ENCODE measurements at places on chromosomes 3 and 15.

DNA sequence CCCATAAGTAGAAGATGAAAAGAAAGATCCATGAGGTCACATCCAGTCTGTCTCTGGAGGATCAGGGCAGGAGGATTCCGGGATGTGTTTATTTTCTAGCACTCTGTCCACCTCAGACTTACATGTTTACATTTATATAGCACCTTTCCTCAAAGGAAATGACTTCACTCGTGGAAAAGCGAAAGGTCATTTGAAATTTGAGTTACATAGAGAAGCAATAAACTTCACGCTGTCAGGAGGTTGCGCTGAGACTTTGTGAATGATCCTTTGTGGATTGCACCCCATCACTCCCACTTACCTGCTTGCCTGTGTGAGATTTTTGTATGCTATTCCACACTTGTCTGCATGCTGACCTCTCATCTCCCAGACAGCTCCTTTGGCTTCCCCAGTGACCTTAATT, 540.5 kb downstream of the AGBL1 start:
- no peak for DNase-seq

DNA sequence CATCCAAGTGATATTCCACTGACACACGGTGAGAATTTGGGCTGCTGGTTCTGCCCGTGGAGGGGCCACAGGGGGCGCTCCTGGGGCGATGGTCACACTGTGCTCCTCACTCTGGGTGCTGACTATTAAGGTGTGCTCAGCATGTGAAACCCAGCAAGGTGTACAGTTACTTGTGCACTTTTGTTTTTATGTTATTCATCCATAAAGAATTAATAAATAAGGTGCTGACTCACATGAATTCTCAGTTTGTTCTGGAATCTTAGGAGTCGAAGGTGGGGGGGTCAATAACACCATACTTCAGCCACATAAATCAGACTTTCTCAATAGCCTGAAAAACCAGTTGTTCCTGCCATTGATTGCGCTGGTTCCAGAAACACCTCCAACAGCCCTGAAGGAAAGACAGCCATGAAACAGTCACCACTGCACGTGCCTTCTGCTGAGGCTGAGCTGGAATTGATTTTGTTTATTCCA, 53.5 kb upstream of the SPATA12 start:
- peak; percentile 72 for DNase-seq

DNA sequence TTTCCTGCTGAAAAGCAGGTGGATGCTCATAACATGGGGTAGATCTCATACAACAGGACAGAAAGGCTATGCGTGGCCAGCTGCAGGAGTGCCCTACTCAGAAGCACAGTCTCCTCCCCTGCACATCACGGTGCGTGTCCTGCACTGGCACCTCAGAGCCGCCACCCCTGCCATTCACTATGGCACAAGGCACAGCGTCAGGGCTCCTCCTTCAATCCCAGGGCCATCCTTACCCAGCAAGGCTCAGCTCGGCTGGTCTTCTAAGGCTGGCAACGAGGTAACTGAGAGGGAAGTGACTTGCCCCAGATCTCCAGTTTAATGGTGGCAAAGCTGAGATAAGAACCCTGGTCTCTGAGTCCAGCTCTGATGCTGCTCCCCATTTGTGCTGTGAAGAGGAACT, 97.1 kb downstream of the CPN2 start:
- DNase-seq, result no peak

DNA sequence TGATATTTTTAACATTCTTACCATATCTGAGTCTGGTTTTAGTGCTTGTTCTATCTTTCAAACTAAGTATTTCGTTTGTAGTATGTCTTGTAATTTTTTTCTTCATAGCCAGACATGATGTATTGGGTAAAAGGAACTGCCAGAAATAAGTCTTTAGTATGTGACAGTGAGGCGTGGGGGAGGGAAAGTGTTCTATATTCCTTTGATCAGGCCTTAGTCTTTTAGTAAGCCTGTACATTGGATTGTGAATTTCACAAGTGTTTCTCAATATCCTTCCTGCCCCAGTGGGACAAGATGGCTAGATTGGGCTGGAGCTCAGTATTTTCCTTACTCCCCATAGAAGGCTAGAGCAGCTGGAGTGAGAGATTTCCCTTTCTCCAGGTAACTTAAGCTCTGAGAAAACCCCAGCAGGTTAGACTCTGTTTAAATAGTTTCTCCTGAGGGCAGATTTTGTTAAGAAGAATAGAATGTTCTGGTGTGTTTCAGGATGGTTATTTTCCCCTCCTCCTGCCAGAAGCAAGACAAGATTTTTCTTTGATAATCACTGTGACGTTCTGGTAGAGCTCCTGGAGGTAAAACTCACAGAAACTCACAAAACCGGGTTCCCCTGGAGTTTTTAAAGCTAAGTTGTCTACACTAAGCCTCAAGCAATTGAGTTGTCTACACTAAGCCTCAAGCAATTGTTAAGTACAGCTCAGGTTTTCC, 140.7 kb upstream of the ARPP21 start:
- DNase-seq, result no peak

- DNase-seq, result no peak
Observed at GRCh38 chr3:127012091-127012490, 29.2 kb downstream of the PLXNA1 start.

DNA sequence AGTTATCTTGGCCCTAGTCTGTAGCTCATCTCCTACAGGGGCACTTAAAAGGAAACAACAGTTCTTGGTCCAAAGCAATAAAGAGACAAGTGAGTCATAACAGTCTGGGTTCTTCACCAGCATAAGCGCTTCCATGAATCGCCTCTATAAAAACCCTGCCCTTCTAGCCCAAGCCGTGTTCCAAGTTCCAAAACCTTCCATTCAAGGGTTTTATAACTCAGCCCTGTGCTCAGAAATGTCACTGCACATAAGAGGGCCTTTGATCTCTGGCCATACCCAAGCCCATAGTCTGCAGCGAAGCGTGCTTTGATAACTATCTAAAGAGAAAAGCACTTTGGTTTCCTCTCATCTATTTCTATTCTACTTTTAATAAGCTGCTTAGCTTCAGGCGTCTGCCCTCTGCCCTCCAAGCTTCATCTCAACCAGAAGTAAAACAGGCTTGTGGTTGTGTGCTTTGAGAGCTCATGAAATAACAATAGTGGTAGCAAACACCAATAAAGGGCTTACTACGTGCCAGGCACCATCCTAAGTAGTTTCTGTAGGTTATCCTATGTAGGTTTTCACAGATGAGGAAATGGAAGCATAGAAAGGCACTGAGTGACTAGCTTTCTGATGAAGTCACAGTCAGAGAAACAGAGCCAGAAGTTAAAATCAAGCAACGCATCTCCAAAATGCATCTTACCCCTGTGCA, 64.0 kb upstream of the AKAP13 start:
- no peak for DNase-seq

DNA sequence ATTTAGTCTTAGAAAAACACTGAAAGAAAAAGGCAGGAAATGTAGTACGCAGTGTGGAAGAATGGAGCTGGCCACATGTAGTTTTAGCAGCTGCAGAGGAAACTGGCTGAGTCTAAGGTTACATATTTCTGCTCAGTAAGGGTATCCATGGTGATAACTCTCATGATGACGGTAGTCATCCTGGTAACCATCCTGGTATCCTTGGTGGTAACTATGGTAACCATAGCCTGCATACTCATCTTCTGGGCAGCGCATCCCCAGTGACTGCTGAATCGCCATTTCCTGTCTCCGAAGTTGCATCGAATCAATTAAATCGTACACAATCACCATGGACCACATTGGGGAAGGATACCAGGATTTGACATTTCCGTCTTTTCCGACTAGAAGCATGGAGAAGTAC, 35.7 kb downstream of the CCDC80 start:
- no peak for DNase-seq

DNA sequence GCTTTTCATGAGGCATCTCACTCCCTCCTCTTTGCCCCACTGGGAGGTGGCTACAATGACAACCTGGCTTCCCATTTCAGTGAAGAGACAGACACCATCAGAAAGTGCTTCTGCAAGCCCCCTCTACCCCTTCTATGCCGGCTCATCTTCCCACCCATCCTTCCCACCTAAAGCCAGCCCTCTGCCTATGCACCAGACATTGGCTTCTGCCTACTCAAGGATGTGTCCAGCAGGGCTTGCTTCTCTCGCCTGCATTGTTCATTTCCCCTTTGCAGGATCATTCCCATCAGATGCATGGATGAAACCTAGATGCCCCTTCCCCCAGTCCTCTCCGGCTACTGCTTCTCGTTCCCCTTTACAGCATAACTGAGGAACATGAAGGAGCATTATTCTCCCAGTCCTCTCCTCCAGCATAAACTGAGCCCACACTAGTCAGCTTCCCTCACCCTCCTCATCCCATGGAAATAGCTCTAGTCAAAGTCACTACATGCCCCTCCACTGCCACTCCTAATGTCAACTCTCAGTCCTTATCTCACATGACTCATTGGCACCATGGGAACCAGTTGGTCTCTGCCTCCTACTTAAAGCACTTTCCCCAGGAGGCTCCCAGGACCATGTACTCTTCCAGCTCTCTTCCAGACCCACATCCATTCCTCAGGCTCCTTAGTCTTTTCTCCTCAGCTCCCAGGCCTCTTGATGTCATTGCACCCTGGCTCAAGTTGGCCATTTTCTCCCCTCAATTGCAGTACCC, 47.9 kb downstream of the TM2D3 start:
- no peak for DNase-seq

GRCh38 chr15:57950381-57950946, 115.0 kb downstream of the ALDH1A2 start:
- DNase-seq, result peak; percentile 65

DNA sequence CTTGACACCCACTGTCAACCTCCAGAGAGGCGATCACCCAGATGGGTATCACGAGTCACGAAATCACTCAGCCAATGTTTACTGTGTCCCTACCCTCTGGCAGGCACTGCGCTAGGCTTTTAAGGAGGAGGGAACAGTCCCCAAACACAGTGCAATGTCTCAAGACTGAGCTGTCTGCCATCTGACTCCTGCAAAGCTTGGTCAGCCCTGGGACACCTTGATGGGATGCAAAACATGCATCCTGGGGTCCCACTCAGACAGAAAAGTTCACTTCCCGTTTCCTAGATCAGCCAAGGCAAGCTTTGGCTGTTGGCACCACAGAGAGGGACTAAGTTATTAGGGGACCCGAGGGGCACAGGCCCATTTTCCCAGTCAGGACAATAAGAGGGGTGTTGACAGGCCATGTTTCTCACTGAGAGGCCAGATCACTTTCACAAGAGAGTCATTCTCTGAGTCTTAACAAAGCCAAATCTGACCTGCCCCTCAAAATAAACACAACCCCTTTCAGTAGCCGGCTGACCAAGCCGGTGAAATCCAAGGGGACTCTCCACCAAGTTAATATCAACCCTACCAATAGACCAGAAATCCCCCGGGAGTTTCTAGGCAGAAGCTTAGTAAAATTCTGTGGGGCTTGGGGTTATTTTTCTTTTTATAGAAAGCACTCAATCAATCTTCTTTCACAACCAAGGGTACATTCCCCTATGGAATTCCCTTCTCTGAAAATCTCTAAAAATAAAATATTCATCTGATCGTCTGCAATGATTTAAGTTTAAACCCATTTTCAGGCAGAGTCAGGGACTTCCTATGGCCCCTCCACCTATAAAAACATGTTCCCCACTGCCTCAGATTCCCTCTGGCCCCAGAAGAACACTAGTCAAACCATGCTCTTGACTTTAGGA, 3.5 kb downstream of the RFTN1 start:
- DNase-seq, result no peak

DNA sequence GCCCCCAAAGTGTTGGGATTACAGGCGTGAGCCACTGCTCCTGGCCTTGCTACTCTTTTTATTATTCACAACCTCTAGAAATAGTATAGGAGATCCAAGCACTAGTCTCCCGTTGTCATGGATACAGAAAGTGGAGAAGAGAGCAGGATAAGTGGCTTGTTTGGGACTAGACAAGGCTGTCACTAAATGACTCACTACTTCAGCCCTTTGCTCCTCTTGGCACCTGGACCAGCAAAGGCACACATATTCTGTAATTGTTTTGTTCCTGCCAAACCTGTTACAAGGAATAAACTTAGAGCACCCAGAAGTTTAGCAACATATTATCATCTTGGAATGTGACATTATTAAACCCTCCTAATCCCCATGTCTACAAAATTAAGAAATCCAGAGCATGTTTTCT, 427.2 kb upstream of the THBS1 start:
- DNase-seq, result peak; percentile 10
